Adrenal gland (tissue), 19 donors: ENCODE measurements at places on chromosomes 7 and 10. TPM values are rescaled to one million over a fixed set of nuclear protein-coding genes. Genes with fewer than 3 reads are reported as not detected.

Gene ARL4A
- 8.9 TPM for total RNA-seq

Gene NMT2
- 31.4 TPM for total RNA-seq

Gene POLR2J2
- total RNA-seq, result 2.3 TPM

Gene CPVL
- 32.1 TPM for total RNA-seq

Gene SLC29A4
- total RNA-seq, result 0.79 TPM

Gene EGR2
- 0.65 TPM for total RNA-seq

Gene SMKR1
- 1.8 TPM for total RNA-seq

Gene CLDN4
- 0.16 TPM for total RNA-seq

Gene UPK3B
- 0.80 TPM for total RNA-seq

Gene COX15
- total RNA-seq, result 55.1 TPM

Gene FFAR4
- total RNA-seq, result 1.2 TPM

Gene RBP3
- total RNA-seq, result not detected

Gene ETV1
- 54.3 TPM for total RNA-seq

Gene SLC39A12
- total RNA-seq, result 0.14 TPM

Gene PNLIP
- not detected for total RNA-seq

Gene EBF3
- total RNA-seq, result 0.47 TPM

Gene ACSL5
- 8.6 TPM for total RNA-seq

Gene MOGAT3
- total RNA-seq, result not detected

Gene PPP1R3A
- not detected for total RNA-seq

Gene CBLL1
- 19.8 TPM for total RNA-seq

Gene PRPS1L1
- total RNA-seq, result not detected

Gene TAC1
- 6.3 TPM for total RNA-seq

Gene EGFR
- total RNA-seq, result 71.2 TPM

Gene ADIRF
- 35.6 TPM for total RNA-seq

Gene GDF2
- not detected for total RNA-seq

Gene CDC123
- 60.9 TPM for total RNA-seq

Gene TUBAL3
- not detected for total RNA-seq

Gene PKD2L1
- total RNA-seq, result not detected

Gene CHN2
- 20.5 TPM for total RNA-seq

Gene XRCC2
- total RNA-seq, result 0.49 TPM

Gene BTBD16
- 0.11 TPM for total RNA-seq

Gene RAB18
- total RNA-seq, result 142 TPM

Gene TCERG1L
- 0.65 TPM for total RNA-seq

Gene TSPAN12
- 106 TPM for total RNA-seq

Gene ATOH7
- 0.22 TPM for total RNA-seq

Gene PDZD7
- 1.9 TPM for total RNA-seq

Gene TAS2R3
- total RNA-seq, result 0.84 TPM

Gene ZCCHC24
- total RNA-seq, result 21.7 TPM

Gene CDH23
- total RNA-seq, result 2.7 TPM

Gene RADIL
- 1.6 TPM for total RNA-seq

Gene PDE1C
- total RNA-seq, result 9.0 TPM

Gene GNAT3
- not detected for total RNA-seq

Gene AKR1C4
- total RNA-seq, result not detected

Gene AKR1D1
- not detected for total RNA-seq

Gene PAOX
- 5.4 TPM for total RNA-seq

Gene C10orf53
- total RNA-seq, result not detected

Gene CDK14
- total RNA-seq, result 13.6 TPM

Gene NOM1
- total RNA-seq, result 17.7 TPM

Gene ASB13
- total RNA-seq, result 48.9 TPM

Gene CYP3A4
- total RNA-seq, result 1.4 TPM

Gene CDHR3
- 2.4 TPM for total RNA-seq
